ENCODE measurements at places on chromosomes 7 and 10. TPM values are rescaled to one million over a fixed set of nuclear protein-coding genes. Genes with fewer than 3 reads are reported as not detected.

Gene GPR26
- polyA plus RNA-seq: 0.15 TPM

Gene VSTM2A
- 1.6 TPM for polyA plus RNA-seq

Gene CNTNAP2
- 4.3 TPM for polyA plus RNA-seq

Gene FOXI2
- polyA plus RNA-seq: 0.30 TPM

Gene HIF1AN
- 81.0 TPM for polyA plus RNA-seq

Gene PTPN12
- polyA plus RNA-seq: 36.7 TPM

Gene ZNF398
- 29.4 TPM for polyA plus RNA-seq

Gene ERVW-1
- 17.5 TPM for polyA plus RNA-seq

Gene CUTC
- polyA plus RNA-seq: 98.5 TPM

Gene TMEM139
- 5.3 TPM for polyA plus RNA-seq

Gene MSMB
- 11.6 TPM for polyA plus RNA-seq

Gene EFCAB10
- 50.9 TPM for polyA plus RNA-seq

Gene LHFPL3
- polyA plus RNA-seq: 0.17 TPM

Gene COL26A1
- polyA plus RNA-seq: 3.1 TPM

Gene OPN1SW
- not detected for polyA plus RNA-seq

Gene BZW2
- polyA plus RNA-seq: 23.2 TPM

Gene RAB19
- 0.59 TPM for polyA plus RNA-seq

Gene TMEM213
- polyA plus RNA-seq: 0.09 TPM

Gene CFAP70
- 57.2 TPM for polyA plus RNA-seq

Gene AKR1C3
- polyA plus RNA-seq: 21.2 TPM

Gene CRYGN
- 0.44 TPM for polyA plus RNA-seq

Gene PRPS1L1
- polyA plus RNA-seq: 84.5 TPM
